ENCODE measurements at places on chromosomes 5 and 9. TPM values are rescaled to one million over a fixed set of nuclear protein-coding genes. Genes with fewer than 3 reads are reported as not detected.

GRCh38 chr5:86971034-86971571 lies 296.6 kb upstream of the RASA1 start:
- DNase-seq = no peak

DNA sequence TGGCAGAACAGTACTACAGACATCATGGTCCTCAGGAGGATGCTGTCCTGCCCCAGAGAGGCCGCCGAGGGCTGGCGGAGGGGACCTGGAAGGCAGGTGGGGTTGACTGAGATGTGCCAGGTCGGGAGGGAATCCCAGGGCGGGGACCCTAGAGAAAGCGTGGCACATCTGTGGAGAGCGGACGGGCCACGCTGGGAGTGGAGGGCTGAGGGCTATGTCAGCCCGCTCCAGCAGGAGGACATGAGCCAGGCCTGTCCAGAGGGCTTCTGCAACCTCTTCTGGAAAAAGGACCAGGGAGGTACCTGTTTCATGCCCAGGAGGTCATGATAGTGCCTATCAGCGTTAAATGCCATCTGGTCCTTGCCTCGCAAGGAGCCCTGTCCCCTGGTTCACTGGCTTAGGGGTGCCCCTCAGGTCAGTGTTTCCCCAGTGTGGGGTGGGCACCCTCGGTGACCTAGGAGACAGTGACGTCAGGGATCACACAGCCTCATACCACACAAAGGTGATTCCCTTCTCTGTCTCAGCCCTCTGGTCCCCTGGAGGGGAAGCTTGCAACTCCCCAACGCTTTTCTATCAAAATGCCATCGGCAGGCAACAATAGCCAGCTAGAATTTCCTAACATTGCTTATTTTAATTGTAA lies 103.6 kb upstream of the IER5L start:
- peak; percentile 64 for DNase-seq

- no peak for DNase-seq
These were observed 10.6 kb downstream of the PTGR1 start for GRCh38 chr9:111588846-111589245.

DNA sequence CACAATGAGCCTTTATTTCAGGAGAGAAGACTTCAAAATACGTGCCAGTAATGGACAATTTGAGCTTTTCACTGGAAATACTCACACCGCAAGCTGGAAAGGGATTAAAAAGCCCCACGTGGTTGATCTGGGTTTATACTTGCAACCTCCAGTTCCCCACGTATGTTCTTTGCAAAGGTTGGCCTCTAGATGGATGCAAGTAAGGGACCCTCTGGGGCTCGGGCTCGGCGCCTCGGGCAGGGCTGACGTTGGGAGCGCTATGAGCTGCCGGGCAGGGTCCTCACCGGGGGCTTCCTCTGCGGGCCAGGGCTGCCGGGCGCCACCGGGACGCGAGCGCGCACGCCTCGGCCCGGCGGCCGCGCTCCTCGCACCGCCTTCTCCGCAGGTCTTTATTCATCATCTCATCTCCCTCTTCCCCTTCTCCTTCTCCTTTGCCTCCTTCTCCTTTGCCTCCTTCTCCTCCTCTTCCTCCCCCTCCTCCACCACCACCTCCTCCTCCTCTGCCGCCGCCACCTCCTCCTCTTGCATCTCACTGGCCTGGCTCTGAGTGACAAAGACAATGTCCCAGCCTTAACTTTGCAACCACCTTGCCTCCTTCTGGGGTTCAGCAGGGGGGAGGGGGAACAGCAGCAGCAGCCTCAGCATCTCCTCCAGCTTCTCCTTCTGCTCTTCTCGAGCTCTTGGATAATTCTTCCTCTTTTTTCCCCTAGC lies 701 bp upstream of the ZNF462 start:
- peak; percentile 52 for DNase-seq

DNA sequence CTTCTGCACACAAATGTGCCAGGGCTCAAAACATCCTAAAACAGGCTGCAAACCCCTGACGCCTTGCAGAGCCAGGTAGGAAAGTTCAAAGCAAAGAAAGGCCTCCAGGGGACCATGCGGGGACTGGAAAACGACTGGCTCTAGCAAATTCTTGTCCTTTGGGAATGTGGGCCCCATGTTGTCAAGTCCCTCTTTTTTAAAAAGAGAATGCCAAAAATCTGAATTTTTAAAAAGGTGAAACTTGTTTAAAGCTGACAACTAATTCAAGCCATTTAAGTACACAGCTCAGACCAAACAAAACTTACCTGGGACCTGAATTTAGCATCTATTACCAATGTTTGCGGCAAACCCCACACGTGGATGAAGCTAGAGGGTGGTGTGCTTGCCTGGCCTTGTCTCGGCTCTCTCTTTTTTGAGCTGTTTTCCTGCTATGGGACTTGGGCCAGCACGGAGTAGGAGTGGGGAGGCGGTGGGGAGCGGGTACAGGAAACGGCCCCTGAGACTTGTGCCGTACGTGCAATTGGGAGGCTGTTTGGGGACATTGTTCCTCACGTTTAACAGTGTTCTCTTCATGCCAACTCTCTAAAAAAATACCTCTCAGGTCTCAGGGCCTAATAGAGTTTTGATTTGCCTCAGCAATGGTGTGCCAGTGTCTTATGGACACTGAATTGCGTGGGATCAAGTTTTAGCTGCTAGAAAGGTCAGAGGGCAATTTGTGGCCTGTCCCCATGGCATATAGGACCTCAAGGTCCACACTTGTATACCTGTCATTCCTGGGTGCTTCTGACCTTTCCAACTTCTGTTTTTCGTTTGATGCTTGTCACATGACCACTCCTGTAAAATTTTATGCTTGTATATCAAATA lies 15.1 kb upstream of the PHF19 start:
- DNase-seq = no peak

GRCh38 chr9:133770076-133770777 lies 32.1 kb upstream of the SARDH start:
- no peak for DNase-seq

GRCh38 chr9:106752581-106752980 lies 110.4 kb upstream of the ZNF462 start:
- DNase-seq = no peak

- no peak for DNase-seq
These were observed 12.8 kb upstream of the C9orf152 start for GRCh38 chr9:110220809-110221208.

GRCh38 chr5:135750506-135750905 lies 84.0 kb upstream of the SLC25A48 start:
- no peak for DNase-seq

Gene SH3PXD2B
- total RNA-seq = 26.8 TPM

Gene TMC1
- not detected for total RNA-seq

Gene MTREX
- total RNA-seq = 44.1 TPM

DNA sequence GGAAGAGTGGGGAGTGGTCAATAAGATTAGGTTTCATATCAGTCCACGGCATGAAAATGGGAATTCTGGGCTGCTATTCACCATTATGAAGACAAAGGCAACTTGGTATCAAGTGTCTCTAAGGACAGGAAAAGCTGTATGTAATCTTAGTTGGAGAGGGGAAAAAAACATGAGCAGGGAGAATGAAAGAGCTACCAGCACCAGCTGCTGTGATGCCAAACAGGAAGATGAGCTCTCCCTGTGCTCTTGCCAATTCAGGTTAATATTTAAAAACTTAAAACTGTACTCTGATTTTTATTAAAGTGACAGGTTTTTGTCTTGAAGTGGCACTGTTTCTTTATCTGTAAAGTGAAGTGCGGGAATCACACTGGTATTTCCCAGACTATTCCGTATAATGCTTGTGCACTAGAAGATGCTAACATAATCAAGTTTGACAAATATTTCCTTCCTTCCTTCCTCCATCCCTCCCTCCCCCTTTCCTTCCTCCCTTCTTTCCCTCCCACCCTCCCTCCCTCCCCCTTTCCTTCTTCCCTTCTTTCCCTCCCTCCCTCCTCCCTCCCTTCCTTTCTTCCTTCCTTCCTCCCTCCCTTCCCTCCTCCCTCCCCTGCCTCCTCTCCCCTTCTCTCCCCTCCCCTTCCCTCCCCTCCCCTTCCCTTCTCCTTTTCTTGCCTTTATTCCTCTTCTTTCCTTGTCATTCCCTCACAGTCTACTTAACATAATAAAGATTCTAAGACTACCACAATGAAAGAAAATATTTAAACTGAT lies 1383.0 kb upstream of the C9orf72 start:
- DNase-seq = no peak

Gene ENHO
- total RNA-seq = 0.40 TPM

Gene NIPAL4
- total RNA-seq = 0.06 TPM

Gene PCDHA12
- total RNA-seq = 6.1 TPM

Gene IFNE
- not detected for total RNA-seq

GRCh38 chr9:135239769-135240141 lies 152.3 kb downstream of the OLFM1 start:
- peak; percentile 20 for DNase-seq

- DNase-seq = peak; percentile 85
These were observed 511 bp downstream of the SEMA5A start for GRCh38 chr5:9545136-9545991.

Gene LEAP2
- total RNA-seq = 0.61 TPM

DNA sequence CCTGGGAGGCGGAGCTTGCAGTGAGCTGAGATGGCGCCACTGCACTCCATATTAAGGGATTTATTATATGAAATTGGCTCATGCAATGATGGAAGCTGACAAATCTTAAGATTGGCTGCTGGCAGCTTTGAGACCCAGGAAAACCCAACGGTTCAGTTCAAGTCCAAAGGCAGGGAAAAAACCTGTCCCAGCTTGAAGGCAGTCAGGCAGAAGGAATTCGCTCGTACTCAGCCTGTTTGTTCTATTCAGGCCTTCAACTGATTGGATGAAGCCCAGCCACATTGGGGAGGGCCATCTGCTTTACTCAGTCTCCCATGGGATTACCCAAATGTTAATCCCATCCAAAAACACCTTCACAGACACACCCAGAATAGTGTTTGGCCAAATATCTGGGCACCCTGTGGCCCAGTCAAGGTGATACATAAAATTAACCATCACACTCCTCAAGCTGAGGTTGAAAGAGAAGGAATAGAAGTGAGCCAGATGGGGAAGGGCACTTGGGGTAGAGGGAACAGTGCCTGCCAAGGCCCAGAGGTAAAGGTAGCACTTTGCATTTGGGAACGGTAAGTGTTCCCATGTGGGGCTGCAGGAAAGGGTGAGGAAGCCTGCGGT lies 8.5 kb upstream of the ORM1 start:
- DNase-seq = peak; percentile 12

Gene GLDC
- not detected for total RNA-seq

Gene ARHGEF28
- 14.4 TPM for total RNA-seq

Gene ATG10
- total RNA-seq = 5.9 TPM

Gene SPATA9
- not detected for total RNA-seq

Gene DCANP1
- total RNA-seq = 0.24 TPM

Gene CMYA5
- total RNA-seq = 0.77 TPM

Gene GPR151
- total RNA-seq = not detected

Gene IGFBPL1
- not detected for total RNA-seq

DNA sequence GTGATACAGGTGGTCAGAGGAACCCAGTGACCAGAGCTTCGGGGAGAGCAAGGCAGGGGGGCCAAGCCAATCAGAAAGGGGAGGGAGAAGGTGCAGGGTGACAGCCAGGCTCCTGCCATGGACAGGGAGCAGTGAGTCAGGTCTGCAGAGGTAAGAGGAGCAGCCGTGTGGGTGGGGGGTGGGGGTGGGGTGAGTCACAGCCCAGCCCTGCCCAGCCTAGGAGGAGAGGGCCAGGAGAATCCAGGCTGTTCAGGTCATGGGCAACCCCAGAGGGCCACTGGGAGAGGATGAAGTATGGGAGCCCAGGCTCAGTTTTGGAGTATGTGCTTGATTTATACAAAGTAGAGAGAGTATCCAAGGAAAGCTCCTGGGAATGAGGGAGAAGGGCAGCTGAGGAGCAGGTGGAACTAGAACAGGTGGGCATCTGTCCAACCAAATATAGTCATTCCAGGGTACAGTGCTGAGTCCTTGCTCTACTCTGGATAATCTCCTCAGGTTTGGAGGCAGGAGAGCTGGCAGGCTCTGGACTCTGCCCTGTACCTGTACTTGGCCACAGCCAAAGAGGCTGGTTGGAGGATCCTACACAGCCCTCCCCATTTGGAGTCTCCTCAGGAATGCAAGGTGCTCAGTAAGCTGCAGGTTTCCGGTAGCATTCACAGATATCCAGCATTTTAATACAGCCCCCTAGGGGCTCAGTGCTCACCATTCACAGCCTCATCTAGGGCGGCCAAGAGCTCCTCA lies 1.6 kb downstream of the HBEGF start:
- DNase-seq = no peak

Gene IGIP
- total RNA-seq = 11.9 TPM

DNA sequence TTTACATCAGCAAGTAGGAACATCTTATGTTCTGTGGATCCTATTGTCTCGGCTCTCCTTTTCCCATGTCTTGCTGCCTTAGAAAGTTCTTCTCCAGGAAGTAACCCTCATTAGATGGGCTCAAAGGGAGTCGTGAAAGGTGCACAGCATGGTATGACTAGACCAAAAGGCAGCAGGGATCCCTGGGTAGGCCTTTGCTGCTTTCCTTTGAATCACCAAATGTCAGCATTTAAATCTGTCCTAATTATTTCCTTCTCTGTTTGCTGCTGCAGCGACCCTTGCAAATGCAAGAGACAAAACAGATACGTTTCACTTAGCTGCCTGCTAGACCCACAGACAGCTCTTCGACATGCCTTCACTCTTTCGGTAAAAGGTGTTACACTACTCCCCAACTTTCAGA lies 218.4 kb downstream of the ACTL7B start:
- DNase-seq = no peak

GRCh38 chr5:133322743-133323142 lies 270.9 kb downstream of the HSPA4 start:
- DNase-seq = no peak

Gene SPACA9
- 25.1 TPM for total RNA-seq

Gene SLC34A1
- total RNA-seq = not detected

Gene ZNF366
- total RNA-seq = 6.9 TPM

Gene SCGB3A2
- 665 TPM for total RNA-seq

GRCh38 chr9:131818089-131818488 lies 78.2 kb upstream of the RAPGEF1 start:
- no peak for DNase-seq

Gene CAPSL
- total RNA-seq = not detected

Gene CAVIN4
- 0.61 TPM for total RNA-seq

Gene SAXO1
- total RNA-seq = not detected

Gene DMRT3
- not detected for total RNA-seq

DNA sequence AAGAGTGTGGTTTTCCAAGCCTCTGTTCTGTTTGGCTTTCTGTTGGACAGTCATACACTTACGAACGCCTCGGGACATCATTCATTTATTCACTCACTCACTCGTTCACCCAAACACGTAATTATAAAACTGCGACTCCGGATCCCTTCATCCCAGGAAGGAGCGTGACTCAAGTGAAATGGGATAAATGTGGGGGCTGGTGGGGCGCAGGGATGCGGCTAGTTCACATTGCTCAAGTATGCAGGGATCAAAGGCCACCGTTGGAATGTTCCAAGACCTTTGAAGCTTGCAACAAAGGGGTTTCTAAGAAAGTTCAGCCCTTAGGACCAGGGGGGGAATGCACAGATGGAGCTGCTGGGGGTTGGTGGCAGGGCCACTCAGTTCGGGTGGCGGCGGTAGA lies 64.2 kb downstream of the CFAP77 start:
- DNase-seq = no peak

GRCh38 chr9:126470241-126470993 lies 143.3 kb upstream of the LMX1B start:
- no peak for DNase-seq

- no peak for DNase-seq
These were observed 45.1 kb upstream of the ROR2 start for GRCh38 chr9:91995000-91995655.

Gene SPINK6
- total RNA-seq = not detected

Data from upper lobe of left lung (tissue), 6 donors.